ENCODE measurements at places on chromosomes 11 and 22.

DNA sequence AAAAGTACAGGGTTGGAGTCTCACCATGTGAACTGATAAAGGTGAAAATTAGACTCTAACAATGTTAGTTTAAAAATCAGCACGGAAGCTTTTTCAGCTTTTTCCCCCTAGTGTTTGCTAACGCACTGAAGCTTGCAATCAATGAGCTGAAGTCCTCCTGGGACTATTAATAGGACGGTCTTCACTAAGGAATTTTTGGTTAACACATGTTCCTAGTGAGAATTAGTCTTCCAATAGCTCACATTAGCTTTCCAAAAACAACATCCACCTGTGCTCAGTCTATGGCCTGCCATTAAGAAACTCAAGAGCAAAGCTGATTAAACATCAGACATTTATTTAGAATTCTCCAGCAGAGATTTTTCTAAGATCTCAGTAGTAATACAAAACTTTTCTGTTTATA lies 26.7 kb upstream of the DDI1 start:
- no peak for DNase-seq

DNA sequence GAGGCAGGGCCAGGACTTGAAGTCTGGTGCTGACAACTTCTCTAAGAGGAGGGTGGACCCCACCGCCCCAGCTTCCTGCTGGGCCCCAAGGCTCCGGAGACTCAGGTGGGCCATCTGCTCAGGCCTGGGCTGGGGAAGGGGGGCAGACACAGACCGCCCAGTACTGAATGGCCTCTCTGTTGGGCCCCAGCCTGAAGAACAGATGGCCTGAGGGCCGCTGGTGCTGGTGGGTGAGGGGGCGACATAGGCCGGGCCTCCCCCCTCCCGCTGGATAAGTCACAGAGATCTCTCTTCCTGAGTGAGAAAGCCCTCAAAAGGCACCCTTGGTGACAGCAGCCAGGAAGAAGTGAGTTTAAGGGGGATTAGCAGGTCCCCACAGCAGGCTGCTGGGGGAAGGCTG lies 12.5 kb upstream of the TP53I11 start:
- no peak for DNase-seq

DNA sequence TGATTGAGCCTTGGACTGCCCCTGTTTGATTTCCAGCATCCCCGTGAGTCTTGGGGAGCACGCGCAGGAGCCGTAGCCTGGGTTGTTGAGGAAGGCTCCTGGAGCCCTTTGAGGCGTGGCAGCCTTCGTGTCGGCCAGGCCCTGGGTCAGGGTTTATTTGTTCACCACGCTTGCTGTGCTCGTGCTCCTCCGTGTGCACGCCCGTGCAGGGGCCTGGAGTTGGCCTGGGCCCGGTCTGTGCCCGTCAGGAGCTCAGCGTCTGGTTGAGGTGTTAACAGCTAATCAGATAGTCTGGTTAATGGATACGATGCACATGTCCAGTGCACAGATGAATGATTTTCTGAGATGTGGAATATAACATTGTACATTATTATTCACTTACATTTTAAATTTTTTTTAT lies 8.0 kb downstream of the IGHMBP2 start:
- DNase-seq, result no peak

DNA sequence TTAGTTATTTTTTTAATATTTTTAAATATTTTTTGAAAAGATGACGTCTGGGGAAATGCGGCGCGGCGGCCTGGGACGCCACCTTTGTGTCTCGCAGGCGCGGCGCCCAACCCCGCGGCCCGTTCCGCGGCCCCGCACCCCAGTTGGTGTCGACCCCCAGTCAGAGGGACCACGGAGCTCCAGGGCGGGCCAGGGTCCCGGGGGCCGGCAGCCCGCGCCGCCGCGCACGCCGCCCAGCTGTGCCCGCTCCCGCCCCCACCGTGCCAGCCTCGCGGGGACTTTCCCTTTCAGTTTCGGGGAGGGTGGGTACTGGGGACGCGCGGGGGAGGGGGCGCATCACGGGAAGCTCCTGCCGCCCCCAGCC lies 1.6 kb downstream of the CCND1 start:
- DNase-seq, result no peak

DNA sequence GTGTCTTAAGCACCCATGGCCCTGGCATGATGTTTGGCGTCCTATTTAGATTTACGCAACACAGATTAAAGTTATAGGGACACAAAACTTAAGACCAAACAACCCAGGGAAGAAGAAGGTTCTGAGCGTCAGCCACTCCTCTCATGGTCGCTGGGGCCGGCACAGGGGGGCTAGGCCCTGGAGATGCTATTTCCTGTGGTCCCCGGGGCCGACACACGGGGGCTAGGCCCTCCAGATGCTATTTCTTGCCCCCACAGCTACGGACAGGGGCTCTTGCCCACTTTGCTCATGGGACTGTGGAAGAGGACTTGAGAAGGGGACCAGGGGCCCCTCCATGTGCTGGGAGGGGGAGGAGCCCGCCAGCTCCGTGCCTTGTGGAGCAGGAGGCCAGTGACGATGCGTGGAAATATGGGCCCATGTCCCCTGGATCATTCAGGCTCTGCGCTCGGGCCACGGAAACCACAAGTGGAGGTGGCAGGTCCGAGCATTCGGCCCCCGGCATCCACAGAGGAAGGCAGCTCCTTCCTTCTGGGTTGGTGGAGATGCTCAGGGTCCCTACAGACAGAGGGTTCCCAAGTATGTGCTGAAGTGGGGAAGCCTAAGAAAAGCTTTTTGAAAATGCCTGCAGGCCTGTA lies 711.1 kb downstream of the BRD1 start:
- DNase-seq, result no peak

- no peak for DNase-seq
These were observed 80.3 kb downstream of the MTNR1B start for GRCh38 chr11:93049740-93050139.

DNA sequence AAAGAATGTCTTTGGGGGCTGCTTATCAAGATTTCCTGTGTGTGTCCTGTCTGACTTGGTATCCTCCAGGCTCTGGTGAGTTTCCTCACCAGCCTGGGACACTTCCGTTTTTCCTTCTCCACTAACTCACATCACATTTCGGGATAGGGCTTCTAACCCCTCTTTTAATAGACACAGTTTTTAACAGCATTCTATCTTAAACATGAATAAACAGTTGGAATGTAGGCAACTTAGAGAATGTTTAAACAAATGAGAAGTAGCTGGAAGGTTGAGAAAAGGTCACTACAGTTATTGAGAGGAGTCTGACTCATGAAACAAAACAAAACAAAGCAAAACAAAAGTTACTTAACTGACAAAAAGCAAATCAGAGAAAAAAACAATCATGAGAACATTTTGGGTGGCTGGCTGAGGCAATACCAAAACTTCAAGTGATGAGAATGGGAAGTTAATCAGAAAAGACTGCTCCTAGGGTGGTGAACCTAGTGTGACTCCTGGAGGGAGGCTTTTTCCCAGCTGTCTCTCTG lies 64.7 kb upstream of the CTSC start:
- peak; percentile 52 for DNase-seq
